D341Med (cell line): ENCODE measurements at places on chromosomes 1 and 21.

GRCh38 chr1:195113471-195113870 lies 1494.8 kb downstream of the KCNT2 start:
- DNase-seq, result no peak

- no peak for DNase-seq
Measured at GRCh38 chr1:19439464-19440171, 45.7 kb downstream of the CAPZB start.

- no peak for DNase-seq
Measured at GRCh38 chr1:221032637-221033280, 153.5 kb downstream of the HLX start.

- no peak for DNase-seq
Measured at GRCh38 chr1:240797050-240797449, 185.1 kb upstream of the GREM2 start.

- no peak for DNase-seq
Measured at GRCh38 chr1:85334962-85335361, 58.5 kb upstream of the BCL10 start.

DNA sequence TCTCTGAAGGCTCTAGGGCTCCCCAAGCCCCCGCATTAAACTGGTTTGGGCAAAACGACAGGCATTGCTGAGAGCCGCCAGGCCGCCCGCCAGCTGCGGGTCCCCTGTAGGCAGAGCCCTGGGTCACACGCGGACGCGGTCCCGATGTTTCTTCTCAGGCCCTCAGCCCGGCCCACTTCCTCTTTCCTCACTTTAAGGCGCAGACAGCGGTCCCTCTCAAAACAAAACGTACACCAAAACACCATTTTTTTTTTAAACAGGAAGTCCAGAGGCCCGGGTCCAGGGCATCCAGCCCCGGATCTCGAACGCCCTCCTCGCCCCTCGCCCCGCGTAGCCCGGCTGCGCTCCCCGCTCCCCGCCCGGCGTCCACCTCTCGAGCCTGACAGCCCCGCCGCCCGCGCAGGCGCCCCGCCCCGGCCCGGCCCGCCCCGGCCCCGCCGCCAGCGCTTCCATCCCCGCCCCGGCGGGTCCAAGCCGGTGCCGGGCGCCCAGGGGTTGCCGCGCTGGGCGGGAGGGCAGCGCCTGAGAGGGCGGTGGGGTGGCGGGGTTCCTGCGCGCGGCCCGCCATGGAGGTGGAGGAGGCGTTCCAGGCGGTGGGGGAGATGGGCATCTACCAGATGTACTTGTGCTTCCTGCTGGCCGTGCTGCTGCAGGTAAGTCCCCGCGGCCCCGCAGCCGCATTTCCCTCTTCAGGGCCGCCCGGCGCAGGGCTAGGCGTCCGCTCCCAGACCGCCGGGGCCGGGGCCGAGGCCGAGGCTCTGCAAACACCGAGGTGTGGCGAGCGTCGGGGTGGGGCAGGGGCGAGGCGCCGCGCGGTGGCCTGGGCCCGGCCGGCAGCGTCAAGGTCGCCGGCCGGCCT lies at the start of gene SLC22A15:
SLC22A15 (plus strand) TSS at position 452 of the 859 bp plus-strand sequence; CDS start at position 567, 115 bp downstream.
- peak; percentile 49 for DNase-seq

- no peak for DNase-seq
Measured at GRCh38 chr21:44598061-44598460, 2.3 kb upstream of the KRTAP10-7 start.

DNA sequence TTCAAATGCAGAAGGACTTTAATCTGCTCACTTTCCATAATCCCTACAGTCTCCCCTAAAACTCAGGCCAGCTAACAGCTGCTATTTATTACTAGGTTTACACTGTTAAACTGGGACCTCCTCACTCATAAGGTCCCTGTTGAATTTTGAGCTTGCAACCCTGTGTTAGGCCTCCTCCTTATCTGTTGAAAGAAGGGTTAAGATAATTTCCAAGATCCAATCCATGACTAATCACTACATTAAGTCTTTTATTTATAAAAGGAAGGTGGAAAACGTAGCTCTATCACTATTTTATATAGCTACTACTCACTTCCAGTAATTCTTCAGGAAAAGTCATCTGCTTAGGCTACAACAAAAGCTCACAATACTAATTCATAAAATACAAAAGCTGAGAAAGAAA lies 79.5 kb downstream of the EVI5 start:
- DNase-seq, result peak; percentile 23

DNA sequence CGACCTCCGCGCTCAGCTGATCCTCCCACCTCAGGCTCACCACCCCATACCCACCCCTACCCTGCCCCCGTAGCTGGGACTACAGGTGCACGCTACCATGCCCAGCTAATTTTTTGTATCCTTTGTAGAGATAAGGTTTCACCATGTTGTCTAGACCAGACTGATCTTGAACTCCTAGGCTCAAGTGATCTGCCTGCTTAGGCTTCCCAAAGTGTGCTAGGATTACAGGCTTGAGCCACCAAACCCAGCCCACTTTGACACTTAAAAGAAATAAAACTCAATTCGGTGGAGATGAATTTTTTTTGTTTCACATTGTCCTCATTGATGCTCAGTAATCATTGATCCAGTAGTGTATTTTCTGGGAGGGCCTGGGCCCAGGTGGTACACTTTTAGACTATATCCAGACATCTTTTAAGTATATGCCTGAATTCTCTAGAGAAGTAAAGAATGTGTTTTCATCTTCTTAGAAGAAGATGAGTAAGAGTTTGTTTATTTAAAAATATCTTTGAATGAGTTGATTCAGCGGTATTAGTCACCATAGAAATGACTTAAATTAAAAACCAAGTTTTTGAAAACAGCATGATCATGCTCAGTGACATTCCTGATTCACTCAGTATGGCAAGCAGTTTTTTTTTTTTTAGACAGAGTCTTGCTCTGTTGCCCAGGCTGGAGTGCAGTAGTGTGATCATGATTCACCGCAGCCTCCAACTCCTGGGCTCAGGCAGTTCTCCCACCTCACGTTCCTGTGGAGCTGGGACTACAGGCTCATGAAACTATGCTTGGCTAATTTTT lies 57.8 kb downstream of the EPB41 start:
- no peak for DNase-seq

DNA sequence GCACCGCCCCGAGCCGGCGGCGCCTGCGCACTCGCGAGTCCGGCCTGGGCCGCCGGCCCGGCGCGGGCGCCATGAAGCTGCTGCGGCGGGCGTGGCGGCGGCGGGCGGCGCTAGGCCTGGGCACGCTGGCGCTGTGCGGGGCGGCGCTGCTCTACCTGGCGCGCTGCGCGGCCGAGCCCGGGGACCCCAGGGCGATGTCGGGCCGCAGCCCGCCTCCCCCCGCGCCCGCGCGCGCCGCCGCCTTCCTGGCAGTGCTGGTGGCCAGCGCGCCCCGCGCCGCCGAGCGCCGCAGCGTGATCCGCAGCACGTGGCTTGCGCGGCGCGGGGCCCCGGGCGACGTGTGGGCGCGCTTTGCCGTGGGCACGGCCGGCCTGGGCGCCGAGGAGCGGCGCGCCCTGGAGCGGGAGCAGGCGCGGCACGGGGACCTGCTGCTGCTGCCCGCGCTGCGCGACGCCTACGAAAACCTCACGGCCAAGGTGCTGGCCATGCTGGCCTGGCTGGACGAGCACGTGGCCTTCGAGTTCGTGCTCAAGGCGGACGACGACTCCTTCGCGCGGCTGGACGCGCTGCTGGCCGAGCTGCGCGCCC lies at the start of gene B3GALT6:
B3GALT6 (plus strand) TSS at position 30 of the 588 bp plus-strand sequence; CDS start at position 72, 42 bp downstream.
- DNase-seq, result no peak

- DNase-seq, result peak; percentile 73
Measured at GRCh38 chr1:211697356-211697755, 21.9 kb upstream of the NEK2 start.

DNA sequence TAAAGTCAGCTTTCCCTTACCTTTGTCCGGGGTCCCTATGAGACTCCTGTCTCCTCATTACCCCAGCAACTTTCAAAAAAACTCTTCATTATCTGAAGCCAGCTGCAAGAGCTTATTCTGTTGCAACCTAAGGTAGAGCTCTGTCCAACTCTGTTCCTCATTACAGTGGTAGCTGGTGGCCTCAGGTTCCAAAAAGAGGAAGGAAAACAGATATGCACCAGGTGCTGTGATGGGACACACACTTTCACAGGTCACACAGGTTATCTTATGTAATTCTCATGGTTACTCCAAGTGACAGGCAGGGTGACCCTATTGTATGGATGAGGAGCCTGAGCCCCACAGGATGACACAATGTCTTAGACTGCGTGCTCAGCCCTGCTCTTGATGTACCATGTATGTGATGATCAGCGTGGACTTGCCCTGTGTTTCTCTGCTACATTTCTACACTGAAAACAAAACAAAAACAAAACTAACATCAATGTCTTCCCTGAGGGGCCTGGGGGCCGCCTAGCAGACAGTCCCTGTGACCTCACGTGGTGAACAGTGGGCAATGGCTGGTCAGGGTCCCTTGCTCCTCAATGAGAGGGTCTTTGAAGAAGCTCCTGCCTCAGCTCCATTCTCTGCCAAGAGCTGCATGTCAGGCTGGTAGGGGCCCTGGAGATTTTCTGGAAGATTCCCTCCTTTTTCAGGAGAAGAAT lies 9.7 kb upstream of the TENT5C start:
- DNase-seq, result no peak

- DNase-seq, result no peak
Measured at GRCh38 chr1:198269646-198269940, 112.8 kb downstream of the NEK7 start.

- no peak for DNase-seq
Measured at GRCh38 chr21:26110715-26111114, 59.9 kb downstream of the APP start.

DNA sequence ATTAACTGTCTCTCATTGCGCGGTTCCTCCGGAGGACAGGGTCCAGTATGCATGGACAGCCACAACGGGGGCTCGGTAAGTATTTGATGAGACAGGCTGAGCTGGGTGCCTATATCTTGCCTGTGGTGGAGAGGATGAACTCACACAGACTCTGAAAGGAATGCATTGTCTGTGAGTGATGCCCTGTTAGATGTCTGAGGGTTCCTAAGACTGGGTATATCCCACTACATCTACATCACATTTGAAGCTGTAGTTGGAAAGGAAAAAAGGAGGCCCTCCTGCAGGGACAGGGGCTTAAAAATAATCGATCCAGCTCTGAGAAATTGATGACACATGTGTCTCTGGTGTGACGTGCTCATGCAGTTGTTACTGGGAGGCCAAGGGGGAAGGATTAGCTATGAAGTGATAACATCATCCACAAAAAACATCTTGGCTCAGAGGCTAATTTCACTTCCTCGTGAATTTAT lies 1.9 kb downstream of the ADARB1 start:
- no peak for DNase-seq

DNA sequence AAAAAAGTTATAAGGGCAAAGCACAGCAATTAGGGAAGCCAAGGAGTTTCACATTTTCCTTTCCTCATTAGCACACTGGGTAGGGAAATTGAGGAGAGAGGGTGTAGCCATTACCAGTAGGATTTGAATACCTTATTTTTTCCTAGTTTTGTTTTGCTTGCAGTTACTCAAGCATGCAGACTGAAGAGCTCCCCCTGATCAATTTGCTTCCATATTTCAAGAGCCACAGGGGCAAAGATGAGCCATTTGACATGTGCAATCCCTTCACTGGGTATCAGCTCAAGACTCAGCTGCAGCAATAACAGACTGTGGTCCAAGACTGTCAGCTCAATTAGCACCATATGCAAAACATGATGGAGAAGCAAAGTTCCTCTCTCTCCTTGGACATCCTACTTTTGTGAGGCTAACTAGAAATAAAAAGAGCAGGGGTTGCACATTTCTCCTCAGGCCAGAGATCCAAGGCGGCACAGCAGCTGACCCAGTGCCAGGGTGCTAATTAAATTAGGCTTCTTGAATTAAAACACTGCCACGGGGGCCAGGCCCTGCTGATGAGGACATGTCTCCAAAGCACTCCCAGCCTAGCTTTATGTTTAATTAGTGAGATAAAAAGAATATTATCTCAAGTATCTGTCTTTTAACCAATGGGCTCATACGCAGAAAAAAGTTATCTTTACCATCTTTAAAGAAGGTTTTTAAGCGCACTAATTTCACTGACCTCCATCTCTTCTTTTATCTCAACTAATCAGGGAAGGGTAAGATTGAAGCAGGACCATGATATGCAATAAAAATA lies 36.7 kb upstream of the LRRC53 start:
- no peak for DNase-seq

DNA sequence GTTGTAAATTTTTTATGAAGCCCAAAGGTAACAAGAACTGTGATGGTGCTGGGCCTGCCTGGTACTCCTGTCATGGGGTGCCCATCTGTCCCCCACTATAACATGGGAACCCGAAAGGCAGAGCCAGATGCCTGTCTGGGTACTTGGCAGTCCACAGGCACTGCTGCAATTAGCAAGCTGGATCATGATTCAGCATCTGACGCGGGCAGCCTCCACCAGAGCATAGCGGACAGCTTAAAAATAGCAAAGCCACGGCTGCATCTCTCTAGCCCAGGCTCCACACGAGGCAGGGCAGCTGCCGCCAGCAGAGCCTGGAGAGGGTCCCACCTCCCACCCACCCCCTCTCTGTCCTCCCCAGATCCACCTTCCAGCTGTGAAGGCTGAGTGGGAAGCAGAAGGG lies 22.9 kb downstream of the SUSD4 start:
- no peak for DNase-seq

DNA sequence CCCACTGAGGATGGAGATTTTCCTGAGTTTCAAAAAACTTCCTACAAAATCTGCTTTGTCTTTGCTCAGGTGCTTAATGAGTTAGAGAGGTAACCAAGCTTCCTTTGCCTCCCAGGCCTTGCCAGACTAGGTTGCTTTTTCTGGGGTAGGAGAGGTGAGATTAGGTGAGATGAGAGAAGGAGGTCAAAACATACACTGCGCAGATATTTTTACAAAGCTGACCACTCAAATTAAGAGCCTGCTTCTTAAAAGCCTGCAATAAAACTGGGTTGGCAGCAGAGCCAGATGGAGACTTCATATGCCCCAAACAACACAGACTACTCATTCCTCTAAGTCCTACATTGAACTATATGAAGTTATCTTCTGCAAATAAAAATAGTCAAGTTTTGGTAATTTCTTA lies 352.5 kb downstream of the NUF2 start:
- DNase-seq, result no peak

- no peak for DNase-seq
Measured at GRCh38 chr1:235806123-235806522, 60.6 kb downstream of the LYST start.

DNA sequence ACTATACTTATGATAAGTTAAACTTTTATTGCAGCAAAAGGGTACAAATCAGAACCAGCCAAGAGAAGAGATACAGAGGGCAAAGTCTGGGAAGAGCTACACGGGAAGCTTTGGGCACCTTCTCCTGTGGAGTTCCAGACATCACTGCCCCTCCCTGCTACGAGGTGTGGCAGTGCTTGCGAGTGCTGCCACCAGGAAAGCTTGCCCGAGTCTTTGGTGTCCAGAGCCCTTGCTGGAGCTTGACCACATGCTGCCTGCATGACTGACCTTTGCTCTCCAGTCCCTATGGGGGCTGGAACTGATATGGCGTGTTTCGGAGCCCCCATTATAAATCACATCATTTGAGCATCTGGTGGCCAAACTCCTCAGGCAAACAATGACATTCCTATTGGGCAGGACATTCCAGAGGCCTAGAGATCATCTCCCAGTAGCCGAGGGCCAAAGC lies 23.4 kb downstream of the PLEKHO1 start:
- no peak for DNase-seq

- DNase-seq, result no peak
Measured at GRCh38 chr1:228814176-228814575, 78.9 kb downstream of the RHOU start.
